Fibroblast of skin of right biceps (primary cell): ENCODE measurements at places on chromosomes 7 and 10.

DNA sequence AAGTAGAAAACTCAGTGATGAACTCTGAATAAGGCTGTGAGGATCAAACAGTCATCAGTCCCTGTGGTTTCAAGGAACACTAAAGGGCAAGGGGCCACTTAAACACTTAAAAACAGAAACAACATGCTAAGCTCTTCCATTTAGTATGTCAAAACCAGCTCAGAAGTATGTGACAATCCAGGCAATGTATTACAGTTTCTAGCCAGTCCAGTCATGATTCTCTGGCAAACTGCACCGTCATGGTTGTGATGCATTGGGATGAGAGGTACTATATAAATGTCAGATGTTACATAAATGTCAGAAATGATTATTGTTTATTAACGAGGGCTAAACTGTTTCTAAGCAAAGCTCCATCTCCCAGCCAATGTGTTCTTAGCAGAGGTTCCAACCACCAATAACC is 4.7 kb upstream of the CREB5 start:
- peak; percentile 72 for DNase-seq

DNA sequence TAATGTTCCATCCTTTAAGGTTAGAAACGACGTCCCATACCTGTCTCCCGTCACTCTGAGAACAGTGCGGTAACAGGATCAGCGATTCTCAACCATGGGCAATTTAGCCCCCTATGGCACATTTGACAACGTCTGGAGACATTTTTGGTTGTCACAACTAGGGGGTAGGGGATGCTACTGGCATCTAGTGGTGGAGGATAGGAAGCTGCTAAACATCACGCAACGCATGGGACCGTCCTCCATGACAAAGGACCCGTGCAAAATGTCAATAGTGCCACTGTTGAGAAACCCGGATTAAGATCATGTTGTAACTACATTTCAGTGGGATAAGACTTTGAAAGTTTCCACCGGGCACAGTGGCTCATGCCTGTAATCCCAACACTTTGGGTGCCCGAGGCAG is 5.0 kb upstream of the PAXIP1 start:
- peak; percentile 5 for DNase-seq

- DNase-seq = no peak
These were observed 12.8 kb downstream of the PRXL2A start for GRCh38 chr10:80421050-80421706.

DNA sequence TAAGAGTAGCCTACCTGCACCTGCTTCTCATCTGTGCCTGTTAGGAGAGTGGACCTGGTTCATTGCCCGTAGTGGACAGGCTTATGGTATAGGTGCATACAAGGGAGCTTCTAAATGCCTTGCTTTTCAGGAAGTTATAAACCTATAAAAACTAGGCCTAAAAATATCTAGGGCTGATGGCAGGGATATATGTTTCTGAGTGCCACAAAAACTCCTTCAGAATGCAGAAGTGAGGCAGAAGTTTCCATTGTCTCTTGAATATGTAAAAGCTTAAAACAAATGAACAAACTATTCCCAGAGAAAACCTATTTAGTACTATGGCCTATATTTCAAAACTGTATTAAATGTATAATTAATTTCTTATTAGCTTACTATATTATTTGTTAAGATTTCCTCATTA is 91.8 kb downstream of the RNLS start:
- DNase-seq = no peak

DNA sequence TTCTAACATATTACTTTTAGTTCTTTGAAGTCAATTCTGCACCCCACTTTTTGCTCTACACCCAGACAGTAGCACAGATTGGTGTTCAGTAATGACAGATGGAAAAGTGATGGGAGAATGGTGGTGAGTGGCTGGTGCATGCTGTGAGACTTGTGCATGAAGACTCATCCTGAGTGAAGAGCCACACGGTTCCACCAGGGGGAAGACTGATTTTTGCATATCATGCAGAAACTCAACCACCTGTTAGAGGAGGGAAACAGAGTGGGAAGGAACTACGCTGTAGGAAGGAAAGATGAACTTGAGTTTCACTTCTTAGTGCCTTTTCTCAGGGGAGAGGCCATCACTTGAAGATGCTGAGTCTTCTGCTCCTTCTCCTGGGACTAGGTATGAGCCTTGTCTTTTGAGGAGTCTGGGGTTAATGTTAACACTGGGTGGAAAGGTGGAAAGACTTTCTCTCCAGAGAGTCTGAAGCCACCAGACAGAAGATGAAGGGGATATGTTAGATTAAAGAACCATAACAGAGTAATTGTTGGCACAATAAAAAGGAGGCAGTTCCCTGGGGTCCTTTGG is 9.3 kb upstream of the PRSS1 start:
- no peak for DNase-seq

DNA sequence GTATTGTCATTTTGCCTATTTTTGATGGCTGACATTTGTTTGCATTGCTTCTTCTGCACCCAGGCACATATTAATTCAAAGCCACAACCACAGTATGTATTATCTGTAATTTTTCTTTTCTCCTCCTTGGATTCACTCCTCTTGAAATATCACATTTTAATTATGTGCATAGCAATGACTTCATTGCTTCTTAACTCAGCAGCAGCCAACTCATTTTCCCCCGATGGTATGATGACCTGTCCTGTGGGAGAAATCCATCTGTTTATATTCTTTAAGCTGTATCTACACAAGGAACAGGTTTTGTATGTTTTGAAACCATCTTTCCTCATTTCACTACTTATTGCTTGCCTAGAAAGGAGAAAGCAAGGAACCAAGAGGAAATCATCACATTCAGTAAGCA is 588.8 kb downstream of the INHBA start:
- peak; percentile 58 for DNase-seq

DNA sequence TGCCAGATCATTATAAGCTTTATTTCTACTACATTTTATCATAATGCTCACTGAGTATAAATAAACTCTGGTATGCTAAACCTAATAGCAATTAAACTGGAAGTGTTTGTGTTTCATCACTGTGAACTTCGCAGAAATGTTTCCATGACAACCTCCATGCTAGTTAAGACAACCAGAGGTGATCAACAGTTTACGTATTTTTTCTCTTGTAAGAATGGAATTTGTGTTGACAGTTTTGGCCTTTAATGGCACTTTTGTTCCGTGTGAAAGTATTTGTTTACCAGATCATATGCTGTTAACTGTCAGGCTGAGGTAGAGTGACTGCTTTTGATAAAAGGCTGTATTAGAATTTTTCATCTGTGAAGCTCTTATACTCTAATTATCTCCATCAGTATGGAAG is 212.1 kb upstream of the PPP1R3A start:
- DNase-seq = peak; percentile 16

DNA sequence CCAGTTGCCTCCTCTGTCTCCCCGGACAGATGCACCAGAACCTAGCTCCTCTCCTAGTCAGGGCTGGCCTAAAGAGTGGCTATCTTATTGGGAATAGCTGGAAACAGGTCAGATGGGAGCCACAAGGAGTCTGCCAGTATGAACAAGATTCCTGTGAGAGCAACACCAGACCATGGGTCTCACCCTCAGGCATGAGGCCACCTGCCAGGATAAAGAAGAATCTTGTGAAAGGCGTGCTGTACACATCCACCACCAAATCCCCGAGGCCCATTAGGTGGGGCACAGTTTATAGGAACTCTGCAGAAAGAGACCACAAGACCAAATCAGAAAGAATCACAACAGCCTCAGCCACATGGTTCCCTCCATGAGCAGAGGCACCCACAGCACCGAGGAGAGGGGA is 325.9 kb downstream of the TNS3 start:
- no peak for DNase-seq

- no peak for DNase-seq
These were observed 24.0 kb downstream of the HOXA1 start for GRCh38 chr7:27071622-27072390.

- DNase-seq = no peak
These were observed 115.9 kb downstream of the DLG5 start for GRCh38 chr10:77810446-77811335.

DNA sequence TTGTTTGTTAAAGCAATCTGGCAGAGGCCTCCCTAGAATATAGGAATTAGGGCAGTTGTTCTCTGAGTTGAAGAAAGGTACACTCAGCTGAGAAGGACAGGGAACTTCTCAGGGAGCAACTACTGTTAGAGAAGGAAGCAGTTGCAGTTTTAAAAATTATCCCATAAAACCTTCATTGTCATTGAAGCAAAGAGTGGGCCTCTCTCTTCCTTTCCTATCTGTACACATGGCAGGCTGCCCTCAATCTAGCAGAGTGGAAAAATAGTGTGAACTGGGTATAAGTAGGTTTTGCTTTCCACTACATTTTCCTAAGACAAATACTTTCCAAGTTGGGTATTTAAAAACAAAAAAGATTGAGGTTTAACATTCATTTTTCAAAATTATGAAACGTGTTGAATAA is 236.7 kb upstream of the KLF14 start:
- no peak for DNase-seq

- DNase-seq = no peak
These were observed 97.6 kb upstream of the DGKB start for GRCh38 chr7:15000157-15000556.

DNA sequence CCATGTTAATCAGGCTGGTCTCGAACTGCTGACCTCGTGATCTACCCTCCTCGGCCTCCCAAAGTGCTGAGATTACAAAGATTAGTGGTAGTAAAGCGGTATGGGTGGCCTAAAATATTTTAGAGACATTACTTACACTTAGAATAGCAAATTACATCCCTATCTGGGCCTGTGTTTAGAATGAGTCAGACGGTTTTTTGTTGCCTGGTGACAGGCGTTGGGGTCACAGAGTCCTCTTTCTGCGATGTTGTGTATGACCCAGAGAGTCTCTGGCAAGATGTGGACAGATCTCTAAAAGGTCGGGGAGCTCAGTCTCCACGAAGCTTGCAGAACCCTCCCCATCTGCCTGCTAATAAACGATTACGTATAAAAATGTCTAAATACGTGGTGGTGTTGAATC is 39.6 kb upstream of the PRKCQ start:
- no peak for DNase-seq

- no peak for DNase-seq
These were observed 20.0 kb upstream of the TNS3 start for GRCh38 chr7:47601881-47602249.

DNA sequence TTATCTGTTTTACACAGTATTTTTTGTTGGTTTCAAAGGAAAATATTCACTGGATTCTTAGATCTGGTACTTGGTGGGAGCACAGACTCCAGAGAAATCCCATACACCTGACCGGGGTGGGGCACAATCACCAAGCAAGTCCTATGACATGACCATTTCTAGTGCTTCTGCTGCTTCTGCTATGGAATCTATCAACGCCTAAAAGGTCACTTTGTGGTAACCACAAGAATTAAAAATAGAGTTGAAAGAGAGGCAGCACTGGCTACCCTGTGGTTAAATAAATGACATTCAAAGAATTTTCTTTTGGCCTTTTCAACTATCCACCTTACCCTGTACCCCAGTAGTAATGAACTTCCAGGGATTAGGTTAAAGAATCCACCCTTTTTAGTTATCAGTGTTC is 329.9 kb upstream of the VWC2 start:
- no peak for DNase-seq

DNA sequence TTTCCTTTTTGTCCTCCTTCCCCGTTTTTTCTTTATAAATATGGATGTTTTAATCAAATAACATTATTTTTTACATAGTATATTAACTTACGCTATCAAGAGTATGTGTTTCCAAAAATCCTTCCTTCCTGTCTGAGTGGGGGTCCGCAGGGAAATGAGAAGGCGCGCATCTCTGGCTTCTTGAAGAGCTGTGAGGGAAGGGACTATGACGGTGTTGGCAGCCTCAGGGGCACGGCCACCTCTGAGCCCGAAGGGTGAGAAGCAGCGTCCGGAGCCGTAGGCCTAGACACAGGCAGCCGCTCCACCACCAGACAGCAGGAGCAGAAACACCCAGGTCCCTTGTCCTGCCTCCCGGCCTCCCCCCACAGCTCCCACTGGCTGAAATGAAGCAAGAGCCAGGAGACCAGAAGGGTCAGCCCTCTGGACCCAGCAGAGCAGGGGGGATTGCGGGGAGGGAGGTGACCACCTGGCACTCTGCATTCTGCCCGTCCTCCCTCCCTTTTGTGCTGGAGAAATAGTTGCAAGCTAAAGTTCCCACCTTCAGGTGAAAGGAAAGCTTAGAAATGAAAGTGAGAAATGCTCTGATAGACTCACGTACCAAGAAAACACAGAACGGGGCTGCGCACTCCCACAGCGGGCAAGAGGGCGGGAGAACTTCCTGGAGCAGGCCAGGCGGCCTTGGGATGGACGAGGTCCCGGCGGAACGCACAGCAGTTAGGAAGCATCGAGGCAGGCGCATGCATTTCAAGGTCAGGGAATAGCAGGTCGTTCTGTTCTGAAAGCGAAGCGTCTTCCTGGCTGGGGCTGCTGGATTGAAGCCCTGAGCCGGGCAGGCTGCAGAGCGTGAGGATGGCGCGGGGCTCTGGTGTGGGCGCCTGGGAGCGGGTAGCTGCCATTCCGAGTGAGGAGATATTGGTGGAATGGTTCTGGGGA is 105.5 kb downstream of the GALNT11 start:
- DNase-seq = no peak

GRCh38 chr7:83837683-83838082 is 188.7 kb upstream of the SEMA3E start:
- DNase-seq = no peak

DNA sequence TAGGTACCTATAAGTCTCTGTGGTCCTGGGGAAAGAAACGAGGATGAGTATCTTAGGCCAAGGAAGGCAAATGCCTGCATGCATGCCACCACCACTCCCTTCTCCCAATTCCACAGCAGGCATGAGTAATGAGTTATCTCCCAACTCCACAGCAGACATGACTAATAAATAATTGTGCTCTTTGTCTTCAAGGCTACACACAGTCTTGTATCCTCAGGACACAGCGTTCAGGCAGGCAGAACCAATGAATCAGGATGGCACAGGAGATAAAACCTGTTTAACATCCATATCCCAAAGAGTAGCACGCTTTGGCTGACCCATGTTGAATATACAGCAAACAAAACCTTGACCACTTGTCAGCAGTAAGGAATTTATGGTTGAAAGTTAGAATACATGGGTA is 229.7 kb upstream of the NFE2L3 start:
- DNase-seq = no peak

- DNase-seq = peak; percentile 33
These were observed 113.4 kb upstream of the AHR start for GRCh38 chr7:17184805-17185689.

DNA sequence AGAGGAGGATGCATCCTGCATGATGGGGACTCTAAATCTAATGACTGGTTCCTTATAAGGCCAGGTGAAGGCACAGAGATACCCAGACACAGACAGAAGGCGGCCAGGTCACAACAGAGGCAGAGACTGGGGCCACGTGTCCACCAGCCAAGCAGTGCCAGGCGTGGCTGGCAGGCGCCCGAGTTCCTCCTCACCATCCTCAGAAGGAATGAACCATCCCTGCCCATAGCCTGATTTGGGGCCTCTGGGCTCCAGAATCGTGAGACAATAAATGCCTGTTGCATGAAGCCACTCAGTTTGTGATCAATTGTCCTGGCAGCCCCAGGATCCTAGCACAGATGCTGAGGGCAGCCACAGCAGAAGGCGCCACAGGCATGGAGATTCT is 69.0 kb upstream of the TNRC18 start:
- no peak for DNase-seq

DNA sequence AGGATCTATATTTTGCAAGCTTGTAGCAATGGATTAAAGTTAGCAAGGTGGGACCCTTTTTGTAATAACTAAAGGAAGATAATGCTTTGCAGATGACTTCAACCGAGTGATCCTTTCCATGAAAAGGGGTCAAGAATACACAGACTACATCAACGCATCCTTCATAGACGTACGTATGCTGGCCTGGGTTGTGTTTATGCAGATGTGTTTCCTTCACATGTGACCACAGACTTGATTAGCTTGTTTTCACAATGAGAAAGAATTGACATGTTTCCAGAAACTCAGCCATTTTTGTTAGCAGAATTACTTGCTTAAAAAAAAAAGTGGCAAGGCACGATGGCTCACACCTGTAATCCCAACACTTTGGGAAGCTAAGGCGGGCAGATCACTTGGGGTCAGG is 54.2 kb downstream of the MKI67 start:
- DNase-seq = no peak
